ENCODE measurements at places on chromosomes 13 and 19. TPM values are rescaled to one million over a fixed set of nuclear protein-coding genes. Genes with fewer than 3 reads are reported as not detected.

GRCh38 chr19:14333101-14333871 lies 48.0 kb upstream of the ADGRE5 start:
- no peak for DNase-seq

GRCh38 chr19:7326105-7326877 lies 22.4 kb upstream of the ARHGEF18 start:
- DNase-seq, result peak; percentile 4

GRCh38 chr13:85406269-85406975 lies 392.8 kb downstream of the SLITRK6 start:
- DNase-seq, result no peak

GRCh38 chr13:42880056-42880605 lies 98.7 kb downstream of the FAM216B start:
- no peak for DNase-seq

DNA sequence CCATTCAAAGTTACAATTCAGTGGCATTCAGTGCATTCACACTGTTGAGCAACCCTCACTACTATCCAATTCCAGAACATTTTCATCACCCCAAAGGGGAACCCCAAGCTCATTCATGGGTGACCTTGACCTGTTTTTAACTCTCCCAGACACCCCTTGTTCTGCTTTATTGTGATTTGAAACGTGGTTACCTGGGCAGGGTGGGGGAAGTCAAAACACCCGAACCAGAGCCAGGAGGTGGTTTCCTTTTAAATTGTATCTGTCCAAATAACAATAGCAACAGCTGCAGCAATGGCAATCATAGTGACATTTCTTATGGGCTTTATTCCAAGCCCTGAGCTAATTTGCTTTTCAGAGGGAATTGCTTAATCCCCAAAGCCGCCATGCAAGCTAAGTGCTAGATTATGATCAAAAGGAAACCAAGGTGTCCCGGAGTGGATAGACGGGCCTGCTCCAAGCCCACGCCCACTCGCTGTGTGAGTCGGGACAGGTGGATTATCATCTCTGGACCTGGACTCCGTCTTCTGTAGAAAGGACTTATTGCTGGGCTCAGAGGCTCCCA lies 6.1 kb downstream of the PTGIR start:
- no peak for DNase-seq

- no peak for DNase-seq
Measured at GRCh38 chr19:6811906-6812305, 39.4 kb downstream of the VAV1 start.

- DNase-seq, result peak; percentile 96
Measured at GRCh38 chr19:12933287-12934072, at the start of gene FARSA. TSS of gene FARSA (minus strand) at chr19:12933711. CDS start at chr19:12933696, 15 bp downstream.

DNA sequence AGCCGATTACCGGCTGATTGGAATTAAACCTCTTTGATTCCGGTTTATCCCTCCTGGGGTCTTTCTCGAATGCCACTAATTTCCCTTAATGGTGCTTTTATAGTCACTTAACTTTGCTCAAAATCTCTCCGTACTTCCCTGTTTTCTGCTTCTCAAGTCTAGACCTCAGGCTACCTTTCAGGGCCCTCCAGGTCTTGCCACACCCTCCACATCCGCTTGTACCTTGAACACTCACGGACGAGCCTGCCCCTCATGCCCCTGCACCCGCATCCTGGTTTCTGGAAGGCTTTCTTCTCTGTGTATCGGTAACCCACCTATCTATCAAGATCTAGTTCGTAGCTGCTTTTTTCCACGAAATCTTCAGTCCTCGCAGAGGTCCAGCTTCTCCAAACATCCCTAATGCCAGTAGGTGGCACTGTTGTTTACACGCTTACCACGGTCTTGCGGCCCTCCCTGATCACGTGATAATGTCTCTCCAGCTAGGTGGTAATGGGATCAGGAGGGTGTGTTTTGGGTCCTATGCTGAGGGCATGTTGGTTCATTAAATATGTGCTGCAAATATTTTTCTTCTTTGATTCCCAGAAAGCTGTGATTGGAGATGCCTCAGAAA lies 13.8 kb downstream of the ATP12A start:
- DNase-seq, result no peak

- DNase-seq, result no peak
Measured at GRCh38 chr13:99015606-99016490, 38.0 kb upstream of the DOCK9 start.

SPTBN4 gene
- total RNA-seq, result 2.2 TPM

DNA sequence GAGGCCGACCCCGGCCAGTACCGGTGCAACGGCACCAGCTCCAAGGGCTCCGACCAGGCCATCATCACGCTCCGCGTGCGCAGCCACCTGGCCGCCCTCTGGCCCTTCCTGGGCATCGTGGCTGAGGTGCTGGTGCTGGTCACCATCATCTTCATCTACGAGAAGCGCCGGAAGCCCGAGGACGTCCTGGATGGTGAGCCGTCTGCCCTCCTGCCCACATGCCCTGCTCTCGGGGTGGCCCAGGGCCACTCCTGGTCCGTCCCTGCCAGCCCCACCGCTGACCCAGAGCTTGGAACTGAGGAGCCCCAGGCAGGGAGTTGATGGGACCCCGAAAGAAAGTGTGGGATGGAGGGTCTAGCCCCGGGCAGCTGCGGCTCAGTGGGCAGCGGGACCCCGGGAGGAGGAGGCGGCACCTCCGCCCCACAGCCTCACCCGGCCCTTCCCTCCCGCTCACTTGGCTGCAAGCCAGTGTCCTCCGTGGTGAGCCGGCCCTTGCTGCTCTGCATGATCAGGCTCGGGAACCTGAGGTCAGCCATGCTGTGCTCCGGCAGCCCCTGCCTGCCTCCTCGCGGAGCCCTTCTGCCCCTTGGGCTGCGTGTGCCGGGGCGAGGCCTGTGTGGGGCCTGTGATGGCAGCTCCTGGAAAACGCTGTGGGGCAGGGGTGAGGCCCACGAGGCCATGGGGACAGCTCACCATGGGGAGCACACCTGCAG lies 8.1 kb upstream of the HCN2 start:
- no peak for DNase-seq

- no peak for DNase-seq
Measured at GRCh38 chr13:23292586-23292985, 111.8 kb downstream of the SGCG start.

MISP3 gene
- total RNA-seq, result 1.8 TPM

FAM187B gene
- total RNA-seq, result not detected

SHANK1 gene
- under 0.01 TPM for total RNA-seq

FAM124A gene
- total RNA-seq, result 17.6 TPM

DNA sequence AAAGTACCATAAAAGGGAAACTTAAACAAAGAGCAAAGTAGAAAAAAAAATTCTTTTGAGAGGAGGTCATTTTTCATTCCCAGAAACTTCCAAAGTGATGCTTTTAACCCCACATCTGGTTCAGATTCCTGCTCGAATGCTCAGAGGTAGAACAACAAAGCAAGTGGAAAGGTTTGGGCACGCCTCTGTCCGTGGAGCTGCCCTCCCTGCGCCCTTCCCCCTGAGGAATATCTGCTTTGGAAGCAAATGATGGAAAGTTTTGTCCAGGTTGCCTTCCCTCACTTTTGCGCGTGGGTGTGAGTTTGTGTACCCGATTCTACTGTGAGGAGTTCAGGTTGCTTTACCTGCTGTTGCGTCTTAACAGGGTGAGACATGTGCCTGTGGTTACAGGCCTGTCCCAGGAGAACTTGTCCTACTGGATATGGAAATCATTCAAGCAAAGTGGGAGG lies 110.2 kb downstream of the KLF5 start:
- no peak for DNase-seq

DNA sequence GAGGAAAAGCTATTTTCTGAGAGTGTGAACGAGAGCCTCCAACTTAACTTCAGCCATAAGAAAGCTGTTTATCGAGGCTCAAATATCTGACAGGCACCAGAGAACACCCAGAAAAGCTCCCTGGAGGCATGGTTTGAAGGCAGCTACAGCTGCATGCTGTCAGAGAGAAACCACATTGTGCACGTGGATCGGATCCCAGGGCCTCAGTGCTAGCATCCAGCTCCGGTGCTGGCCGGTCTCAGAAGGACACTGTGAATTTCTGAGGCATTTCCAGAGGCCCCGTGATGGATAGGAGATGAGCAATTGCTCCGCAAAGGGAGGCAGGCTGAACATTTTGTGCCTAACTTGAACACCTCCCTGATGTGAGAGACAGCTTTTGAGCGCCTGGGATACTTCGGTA lies 315.7 kb downstream of the FGF9 start:
- peak; percentile 94 for DNase-seq

DNA sequence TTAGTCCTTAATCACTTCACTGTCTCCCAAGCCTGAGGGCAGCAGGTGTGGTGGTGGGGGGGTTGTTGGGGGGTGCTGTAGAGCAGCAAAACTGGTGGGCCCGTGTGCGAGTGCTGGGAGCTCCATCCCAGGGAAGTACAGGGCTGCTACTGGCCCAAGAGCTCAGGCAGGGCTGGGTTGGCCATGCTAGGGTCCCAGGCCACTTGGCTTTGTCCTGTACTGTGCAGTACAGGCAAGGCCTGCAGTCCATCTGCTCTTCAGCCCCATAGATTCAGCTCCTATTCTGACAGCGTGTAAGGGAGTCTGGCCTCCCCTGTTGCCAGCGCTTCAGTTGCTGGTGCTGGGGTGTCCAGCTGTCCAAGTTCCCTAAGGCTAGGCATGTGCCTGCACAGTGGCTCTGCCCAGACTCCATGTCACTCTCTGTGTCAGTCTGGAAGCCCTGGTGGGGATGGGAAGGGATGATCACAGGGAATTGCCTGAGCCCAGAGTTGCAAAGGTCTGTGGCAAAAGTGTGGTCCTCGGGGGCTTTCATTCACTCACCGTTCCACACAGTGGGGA lies 1261.7 kb downstream of the EFNB2 start:
- DNase-seq, result no peak

DNA sequence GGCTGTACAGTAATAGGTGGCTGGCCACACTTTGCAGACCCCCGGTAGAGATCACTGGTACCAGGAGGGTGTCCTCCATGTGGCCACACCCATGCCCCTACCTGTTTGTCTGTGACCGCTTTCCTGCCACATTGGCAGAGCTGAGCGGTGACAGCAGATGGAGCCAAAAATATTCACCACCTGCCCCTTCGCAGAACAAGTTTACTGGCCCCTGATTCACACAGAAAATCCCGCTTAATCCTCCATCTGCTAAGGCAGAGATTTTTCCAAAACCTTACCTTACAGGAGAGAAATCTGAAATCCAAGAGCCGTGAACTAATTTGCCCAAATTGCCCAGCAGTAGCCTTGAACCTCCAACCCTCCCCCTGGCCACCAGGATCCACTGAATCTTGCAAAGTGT lies 52.1 kb downstream of the MYO9B start:
- DNase-seq, result no peak

DNA sequence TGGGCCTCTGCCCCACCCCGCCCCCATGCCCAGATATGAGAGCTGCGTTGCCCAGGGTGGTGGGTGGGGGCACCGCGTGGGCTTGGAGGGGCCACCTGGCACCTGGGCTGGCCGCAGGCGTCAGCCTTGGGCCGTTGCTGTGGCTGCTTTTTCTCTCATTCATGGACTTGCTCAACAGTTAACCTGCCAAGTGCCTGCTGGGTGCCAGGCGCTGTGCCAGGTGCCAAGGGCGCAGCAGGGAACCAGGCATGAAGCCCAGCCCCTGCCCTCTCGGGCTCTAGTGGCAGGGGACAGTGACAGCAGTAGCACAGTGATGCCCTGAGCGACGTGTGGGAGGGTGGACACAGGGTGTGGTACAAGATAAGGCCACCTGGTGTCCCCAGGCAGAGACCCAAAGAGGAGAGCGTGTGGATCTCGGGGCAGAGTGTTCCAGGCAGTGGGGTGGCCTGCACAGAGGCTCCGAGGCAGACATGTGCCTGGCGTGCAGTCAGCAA lies 28.1 kb downstream of the DHX34 start:
- DNase-seq, result peak; percentile 80

SLITRK5 gene
- 1.1 TPM for total RNA-seq

THSD1 gene
- total RNA-seq, result 3.0 TPM

CEACAM16 gene
- not detected for total RNA-seq

SRRM5 gene
- total RNA-seq, result not detected

GRCh38 chr13:42106998-42107397 lies 58.5 kb downstream of the DGKH start:
- DNase-seq, result no peak

DNA sequence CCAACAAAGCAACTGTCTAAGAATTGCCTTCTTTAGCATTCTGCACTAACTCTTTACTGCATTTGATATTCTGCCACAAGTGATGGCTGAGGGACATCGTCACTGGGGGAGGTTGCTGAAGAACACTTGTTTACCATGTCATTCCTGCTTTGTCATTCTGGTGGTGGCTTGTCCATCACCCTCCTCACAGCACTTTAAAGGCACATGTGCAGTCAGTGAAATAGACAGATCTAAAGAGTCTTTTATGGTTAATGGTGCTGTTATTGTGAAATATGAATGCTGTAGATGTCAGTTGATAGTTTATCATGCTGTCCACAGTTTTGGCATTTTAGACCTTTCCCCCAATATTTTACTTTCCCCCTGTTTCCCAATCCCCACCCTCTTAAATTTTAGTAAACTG lies 120.9 kb upstream of the TSC22D1 start:
- DNase-seq, result no peak

NCAN gene
- not detected for total RNA-seq

CRX gene
- not detected for total RNA-seq

GRCh38 chr13:48488995-48489394 lies 43.9 kb downstream of the RCBTB2 start:
- no peak for DNase-seq

DNA sequence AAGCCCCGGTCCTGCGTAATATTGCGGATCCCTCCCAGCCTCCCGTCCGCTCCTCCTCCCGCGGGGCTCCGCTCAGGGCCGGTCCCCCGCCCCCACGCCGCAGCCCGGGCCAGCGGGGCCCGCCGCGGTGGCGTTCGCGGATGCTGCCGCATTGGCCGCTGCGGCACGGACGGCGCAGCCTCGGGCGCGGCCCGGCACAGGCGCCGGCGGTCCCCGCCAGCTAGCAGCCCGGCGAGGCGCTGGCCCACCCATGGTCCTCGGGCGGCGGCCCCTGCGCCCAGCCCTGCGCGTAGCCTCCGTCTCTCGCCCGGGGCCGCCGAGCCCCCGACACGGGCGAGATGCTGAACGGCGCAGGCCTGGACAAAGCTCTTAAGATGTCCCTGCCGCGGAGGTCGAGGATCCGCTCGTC lies at the start of gene ATP8A2:
TSS of gene ATP8A2 (plus strand) at position 100 of the 409 bp plus-strand sequence. CDS start at position 339, 239 bp downstream.
- DNase-seq, result no peak

DNA sequence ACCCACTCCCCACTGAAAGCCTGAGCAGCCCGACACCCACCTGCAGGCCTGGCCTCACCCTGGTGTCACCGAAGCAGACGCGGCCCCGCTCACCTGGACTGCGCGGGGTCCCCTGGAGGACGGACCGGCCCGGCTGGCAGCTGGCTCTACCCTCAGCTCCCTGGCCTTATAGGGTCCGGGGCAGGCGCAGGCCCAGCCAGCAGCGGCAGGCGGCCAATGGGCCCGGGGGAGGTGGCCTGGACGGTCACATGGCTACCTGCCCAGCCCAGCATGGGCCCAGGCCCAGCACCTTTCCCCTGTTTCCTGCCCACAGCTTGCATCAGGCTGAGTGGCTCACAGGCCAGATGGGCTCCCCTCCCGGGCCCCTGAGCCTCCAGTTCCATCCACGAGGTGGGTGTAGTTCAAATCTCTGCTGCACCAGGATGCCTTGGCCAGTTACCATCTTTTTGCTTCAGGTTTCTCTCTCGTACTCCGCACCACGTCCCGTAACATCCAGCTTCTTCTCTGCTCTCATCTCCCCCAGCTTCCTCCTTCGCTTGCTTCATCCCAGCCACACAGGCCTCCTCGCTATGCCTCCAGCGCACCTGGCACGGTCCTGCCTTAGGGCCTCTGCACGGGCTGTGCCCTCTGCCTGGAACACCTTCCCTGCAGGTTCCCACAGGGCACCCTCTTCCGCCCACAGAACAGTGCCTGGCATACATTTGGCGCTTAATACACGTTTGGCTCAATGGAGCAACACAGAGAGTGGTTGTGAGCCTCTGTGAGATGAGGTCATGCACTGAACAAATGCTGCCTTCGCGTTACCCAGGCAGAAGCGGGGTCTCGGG lies at the start of gene PLIN4:
TSS of gene PLIN4 (minus strand) at position 142 of the 827 bp plus-strand sequence. CDS start 214 bp downstream, outside the sequence.
- peak; percentile 97 for DNase-seq

GRCh38 chr19:28881616-28882015 lies 331.3 kb downstream of the UQCRFS1 start:
- DNase-seq, result no peak
